ENCODE measurements at places on chromosomes 12 and 14.
A peak's percentile ranks its signal among the peaks of the same experiment; 100 is the strongest.

DNA sequence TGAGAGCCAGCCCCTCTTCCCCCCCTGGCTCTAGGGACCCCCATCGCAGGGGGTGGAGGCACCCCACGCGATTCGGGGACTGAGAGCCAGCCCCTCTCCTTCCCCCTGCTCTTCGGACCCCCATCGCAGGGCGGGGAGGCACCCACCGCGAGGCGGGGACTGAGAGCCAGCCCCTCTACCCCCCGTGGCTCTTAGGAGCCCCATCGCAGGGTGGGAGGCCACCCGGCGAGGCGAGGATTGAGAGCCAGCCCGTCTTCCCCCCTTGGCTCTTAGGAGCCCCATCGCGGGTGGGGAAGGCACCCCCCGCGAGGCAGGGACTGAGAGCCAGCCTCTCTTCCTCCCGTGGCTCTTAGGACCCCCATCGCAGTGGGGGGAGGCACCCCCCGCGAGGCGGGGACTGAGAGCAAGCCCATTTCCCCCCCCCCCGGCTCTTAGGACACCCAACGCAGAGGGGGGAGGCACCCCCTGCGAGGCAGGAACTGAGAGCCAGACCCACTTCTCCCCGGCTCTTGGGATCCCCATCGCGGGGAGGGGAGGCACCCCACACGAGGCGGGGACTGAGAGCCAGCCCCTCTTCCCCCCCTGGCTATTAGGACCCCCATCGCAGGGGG, 45.6 kb downstream of the DDX11 start:
- no peak for DNase-seq

- no peak for DNase-seq
These were observed 938 bp upstream of the SLC25A29 start for GRCh38 chr14:100306998-100307765.

DNA sequence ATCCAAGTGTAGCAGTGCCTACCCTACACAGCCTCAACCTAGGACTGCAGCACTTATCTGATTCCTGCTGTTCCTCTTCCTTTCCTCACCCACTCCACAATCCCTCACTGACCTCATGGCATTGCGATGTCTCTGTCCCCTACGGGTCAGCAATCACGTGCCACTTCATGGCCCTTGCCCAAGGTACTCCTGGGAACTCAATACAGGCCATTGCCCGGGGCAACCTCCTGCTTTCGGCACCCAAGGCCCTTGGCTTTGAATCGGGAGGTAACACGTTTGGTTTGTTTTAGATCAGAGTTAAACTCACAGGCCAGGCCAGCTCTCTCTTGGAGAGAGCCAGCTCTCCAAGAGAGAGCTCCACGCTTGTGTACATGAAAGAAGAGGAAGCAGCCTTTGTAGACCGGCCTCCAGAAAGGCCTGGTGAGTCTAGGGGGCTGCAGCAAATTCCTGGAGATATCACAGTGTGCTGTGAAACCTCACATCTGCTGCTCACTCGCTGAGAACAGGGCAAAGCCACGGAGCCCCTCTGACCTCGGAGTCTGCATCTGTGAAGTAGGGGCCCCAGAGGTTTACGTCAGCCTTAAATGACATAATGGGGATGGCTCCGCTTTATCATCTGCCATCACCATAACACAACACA, 12.2 kb downstream of the CLMN start:
- DNase-seq: no peak

DNA sequence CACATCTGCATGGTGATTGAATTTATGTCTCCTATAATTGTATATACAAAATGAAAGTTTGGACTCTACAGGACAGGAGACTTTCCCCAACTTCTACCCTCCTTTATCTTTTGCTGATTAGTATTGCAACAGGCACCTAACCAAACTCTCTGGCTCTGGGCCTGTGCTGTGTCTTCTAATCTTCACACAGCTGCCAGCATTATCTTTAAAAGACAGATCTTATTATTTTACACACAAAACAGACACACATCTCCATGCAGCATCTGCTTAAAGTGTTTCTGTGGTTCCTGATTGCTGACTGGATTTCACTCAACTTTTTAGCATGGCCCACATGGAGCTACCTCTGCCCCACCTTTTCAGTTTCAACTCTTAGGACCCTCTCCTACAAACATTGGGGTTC, 154.9 kb upstream of the PELI2 start:
- no peak for DNase-seq

DNA sequence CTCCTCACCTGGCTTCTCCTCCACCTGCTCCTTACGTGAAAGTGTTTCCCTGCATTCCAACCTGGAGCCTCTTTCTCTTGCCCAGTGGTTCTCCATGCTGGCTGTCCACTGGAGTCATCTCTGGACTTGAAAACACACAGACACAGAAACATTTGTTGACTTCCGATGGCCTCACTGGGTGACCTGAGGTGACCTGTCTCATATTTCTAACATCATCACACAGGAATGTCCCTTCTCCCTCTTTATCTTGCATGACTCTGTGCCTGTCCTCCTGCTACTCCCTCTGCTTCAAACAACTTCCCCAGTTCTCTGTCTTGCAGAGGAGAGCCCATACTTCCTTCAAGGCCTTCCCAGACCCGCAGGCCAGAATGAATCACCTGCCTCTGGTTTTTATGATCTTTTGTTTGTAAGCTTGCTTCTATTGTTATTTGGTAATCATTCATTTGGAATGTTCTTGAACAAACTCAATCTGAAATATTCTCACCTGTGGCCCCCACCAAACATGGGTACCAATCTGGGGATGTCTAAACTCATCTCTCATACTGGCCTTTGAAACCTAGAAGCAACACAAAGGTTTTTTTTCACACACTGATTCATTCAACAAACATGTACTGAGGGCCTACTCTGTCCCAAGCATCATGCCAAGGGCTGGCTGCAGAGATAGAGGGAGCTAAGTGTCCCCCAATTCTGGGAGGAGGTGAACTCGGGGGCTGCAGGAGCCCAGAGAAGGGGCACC, 9.7 kb upstream of the RIN3 start:
- DNase-seq: no peak

GRCh38 chr14:61466249-61466904, 145.0 kb downstream of the PRKCH start:
- DNase-seq: no peak

GRCh38 chr12:43114316-43114715, 437.7 kb downstream of the ADAMTS20 start:
- DNase-seq: no peak

GRCh38 chr14:60430276-60430675, 55.6 kb downstream of the C14orf39 start:
- no peak for DNase-seq

- DNase-seq: no peak
These were observed 2.6 kb downstream of the NKX2-1 start for GRCh38 chr14:36517242-36518030.

- no peak for DNase-seq
These were observed 54.7 kb downstream of the PRIMA1 start for GRCh38 chr14:93733631-93734030.

GRCh38 chr12:57846285-57846576, 298 bp downstream of the CTDSP2 start:
- DNase-seq: peak; percentile 79

- DNase-seq: no peak
These were observed 15.0 kb downstream of the PMCH start for GRCh38 chr12:102182635-102183034.

DNA sequence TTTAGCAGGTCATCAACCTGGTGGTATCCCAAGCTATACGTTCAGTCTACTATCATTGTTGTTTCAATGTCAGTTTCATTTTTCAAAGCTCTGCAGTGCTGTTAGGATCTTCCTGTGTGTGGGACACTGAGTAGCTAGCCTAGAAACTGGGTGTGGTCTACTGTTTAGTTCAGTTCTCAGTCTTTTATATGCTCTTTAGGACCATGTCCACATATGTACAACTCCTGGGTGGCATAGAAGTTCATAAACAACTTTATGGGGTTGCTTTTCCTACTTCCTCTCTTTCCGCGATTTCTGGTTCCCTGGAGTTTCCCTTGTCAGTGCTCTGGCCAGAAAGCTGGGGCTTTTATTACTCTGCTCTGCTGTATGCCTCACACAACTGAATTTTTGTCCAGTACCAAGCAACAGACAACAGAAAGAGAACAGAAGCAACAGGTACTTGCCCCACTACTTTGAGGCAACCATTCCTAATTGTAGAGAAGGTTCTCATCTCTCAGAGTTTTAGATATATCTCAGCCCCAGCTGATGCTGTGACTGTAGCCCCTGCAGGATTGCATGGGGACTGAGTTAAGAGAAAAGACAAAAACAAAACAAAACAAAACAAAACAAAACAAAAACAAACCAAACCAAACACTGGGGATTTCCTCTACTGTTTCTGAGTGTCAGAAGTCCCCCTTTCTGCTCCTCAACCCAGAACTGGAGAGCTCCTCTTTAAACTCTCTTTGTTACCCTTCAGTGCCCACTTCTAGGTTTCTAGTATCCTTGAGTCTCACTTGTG, 30.3 kb downstream of the MIS18BP1 start:
- DNase-seq: no peak

DNA sequence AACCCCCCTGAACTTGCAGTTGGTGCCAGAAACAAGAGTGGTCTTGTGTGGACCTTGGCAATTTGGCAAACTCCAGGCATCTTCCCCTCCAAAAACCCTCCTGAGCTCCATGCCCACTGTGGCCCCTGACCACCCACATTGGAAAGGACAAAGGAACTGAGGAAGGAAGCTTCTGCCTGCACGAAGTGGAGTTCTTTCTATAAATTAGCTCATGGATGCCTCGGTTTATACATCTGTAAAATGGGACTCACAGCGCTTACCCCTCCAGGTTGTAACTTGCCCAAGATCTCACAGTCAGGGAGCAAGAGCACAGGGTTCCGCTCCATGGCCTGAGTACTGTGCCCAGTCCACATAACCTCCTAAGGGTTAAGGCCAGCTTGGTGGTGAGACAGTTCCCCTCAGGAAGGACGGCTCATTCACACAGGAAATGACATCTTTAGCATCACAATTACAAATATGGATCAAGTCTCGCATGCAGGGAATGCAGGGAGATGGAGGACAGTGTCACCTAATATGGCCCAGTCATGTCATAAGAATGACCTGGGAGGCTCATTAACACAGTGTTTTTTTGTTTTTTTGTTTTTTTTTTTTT, 66.6 kb downstream of the CLMN start:
- DNase-seq: no peak

DNA sequence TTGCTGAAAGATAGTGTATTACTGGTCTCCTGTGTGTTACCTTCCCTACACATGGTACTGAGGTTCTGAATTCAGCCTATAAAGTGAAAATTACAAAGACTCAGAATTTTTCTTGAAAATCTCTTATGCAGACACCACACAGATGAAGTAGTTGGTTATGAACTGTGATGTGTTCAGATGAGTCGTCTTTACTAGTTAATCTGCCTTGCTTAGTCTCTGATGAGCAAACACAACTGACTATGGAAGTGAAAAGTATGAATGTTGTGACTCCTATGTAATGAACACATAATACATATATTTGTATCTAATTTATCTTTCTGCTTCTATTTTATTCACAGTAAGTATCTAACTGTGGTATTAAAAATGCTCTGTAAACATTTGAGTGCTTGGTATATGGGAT, 4.7 kb downstream of the MTERF2 start:
- DNase-seq: no peak

DNA sequence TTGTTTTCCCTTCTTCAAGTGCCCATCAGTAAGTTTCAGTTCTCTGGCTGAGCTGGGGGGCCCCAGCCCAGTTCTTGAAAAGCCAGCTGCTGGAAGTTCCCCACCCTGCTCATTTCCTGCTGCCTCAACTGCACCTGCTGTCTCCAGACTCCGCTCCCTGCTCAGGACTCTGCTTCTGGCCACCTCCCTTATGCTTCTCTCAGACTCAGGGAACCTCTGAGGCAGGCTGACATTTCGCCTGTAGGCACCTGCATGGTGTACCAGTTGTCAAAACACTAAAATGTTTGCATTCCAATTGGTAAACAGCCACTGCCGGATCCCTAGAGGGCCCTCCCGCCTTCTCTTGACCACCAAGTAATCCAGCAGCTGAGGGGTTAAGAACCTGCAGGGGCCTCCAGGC, 136.5 kb upstream of the VRK1 start:
- DNase-seq: no peak

DNA sequence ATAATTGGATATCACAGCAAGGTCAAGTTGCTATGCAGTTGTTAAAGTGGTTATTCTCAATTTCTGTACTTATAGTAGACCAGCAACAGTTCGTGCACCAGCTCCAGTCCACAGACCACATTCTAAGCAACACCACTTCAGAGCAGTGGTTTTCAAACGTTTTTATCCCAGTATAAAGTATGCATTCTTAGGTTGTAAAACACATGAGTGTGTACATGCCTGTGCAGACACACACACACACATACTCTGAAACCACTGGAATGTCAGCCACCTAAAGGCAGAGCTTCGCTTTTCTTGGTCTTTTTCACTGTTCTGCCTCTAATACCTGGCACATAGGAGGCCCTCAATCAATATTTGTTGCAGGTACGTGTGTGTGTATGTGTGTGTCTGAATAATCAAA, 22.2 kb upstream of the C12orf71 start:
- DNase-seq: no peak

- DNase-seq: no peak
These were observed 70.5 kb downstream of the FGD6 start for GRCh38 chr12:95146769-95147168.

GRCh38 chr12:92717202-92717601, 14.4 kb downstream of the PLEKHG7 start:
- no peak for DNase-seq

GRCh38 chr12:56143217-56143616, 9.2 kb upstream of the MYL6B start:
- no peak for DNase-seq

GRCh38 chr12:130933269-130933995, 20.3 kb upstream of the ADGRD1 start:
- no peak for DNase-seq

DNA sequence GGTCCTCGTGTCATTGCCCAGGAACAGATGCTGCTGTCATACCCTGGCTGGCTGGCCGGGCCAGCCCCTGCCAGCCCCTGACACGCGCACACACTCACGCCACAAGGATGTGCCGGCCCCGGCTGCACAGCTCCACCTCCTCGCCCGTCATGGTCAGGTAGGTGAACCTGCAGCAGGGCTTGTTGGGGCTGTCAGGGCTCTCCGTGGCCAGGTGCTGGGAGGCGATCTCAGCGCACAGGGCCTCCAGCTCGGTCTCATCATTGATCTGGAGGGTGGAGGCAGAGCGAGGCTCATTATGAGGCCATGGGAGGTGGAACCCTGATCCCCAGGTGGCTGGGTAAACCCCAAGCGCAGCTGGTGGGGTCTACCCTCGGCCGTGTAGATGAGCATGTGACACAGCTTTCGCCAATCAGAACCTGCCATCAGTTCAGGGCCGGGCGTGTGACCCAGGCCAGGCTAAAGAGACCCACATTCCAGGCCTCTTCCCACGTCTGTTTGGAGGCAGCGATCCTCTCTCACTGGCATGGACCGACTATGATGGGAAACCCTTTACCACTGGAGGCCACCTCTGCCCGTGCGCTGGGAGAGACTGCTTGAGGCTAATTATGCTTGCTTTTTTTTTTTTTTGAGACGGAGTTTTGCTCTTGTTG, 38.8 kb downstream of the TRAFD1 start:
- DNase-seq: no peak

Measured in stimulated activated naive CD4-positive, alpha-beta T cell (primary cell).